ENCODE measurements at places on chromosomes 4 and X.
A peak's percentile ranks its signal among the peaks of the same experiment; 100 is the strongest.

DNA sequence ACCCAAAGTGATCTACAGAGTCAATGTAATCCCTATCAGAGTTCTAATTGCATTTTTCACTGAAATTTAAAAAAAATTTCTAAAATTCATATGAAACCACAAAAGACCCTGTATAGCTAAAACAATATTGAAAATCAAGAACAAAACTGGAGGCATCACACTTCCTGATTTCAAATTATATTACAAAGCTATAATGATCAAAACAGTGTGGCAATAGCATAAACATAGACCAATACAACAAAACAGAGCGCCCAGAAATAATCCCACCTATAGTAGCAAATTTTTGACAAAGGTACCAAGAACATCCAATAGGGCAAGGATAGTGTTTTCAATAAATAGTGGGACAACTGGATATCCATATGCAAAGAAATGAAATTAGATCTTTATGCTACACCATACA lies 59.4 kb upstream of the PRKG2 start:
- no peaks in the 10 kb centered on the region for H3K4me1 ChIP-seq
- no peaks in the 10 kb centered on the region for H3K36me3 ChIP-seq
- H3K27ac ChIP-seq: no peak overlapping the region
- H3K27me3 ChIP-seq: no peaks in the 10 kb centered on the region
- no peak overlapping the region for H3K4me3 ChIP-seq
- no peak for DNase-seq

GRCh38 chr4:61374447-61374891 lies 174.3 kb downstream of the ADGRL3 start:
- H3K27ac ChIP-seq: no peak overlapping the region
- no peaks in the 10 kb centered on the region for H3K36me3 ChIP-seq
- no peaks in the 10 kb centered on the region for H3K27me3 ChIP-seq
- no peak for DNase-seq
- H3K4me3 ChIP-seq: no peak overlapping the region

GRCh38 chr4:176436293-176436973 lies 116.7 kb downstream of the SPCS3 start:
- no peaks in the 10 kb centered on the region for H3K4me1 ChIP-seq
- no peak overlapping the region for H3K27ac ChIP-seq
- H3K4me3 ChIP-seq: no peak overlapping the region
- DNase-seq: no peak

DNA sequence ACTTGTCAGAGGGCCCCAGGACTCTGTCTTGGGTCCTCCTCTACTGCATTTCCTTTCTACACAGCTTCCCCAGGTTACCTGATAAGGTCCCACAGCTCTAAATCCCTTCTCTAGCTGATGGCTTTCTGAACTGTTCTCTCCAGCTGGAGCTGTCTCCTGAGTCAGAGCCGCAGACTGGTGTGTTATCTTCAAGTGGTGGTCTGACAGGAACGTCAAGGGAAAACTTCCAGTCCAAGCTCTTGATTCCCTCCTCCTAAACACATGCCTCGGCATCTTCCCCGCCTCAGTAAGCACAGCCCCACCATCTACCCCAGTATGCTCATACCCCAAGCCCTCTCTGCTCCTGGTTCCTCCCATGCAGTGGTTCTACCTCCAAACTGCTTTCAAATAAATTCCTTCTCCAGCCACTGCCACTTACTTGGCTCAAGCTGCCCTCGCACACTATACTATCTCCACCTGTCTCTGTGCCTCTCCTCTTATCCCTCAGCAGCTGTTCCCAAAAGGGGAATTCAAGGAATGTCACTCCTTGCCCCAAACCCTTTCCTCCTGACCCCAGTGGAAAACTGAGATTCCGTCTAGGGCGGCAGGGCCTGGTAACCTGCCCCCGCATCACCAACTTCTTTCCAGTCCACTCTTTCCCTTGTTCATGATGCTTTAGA lies 17.2 kb upstream of the CENPU start:
- H3K27ac ChIP-seq: no peak overlapping the region
- H3K4me1 ChIP-seq: peaks cover 34% of the 10 kb centered on the region
- H3K27me3 ChIP-seq: no peaks in the 10 kb centered on the region
- no peaks in the 10 kb centered on the region for H3K36me3 ChIP-seq

DNA sequence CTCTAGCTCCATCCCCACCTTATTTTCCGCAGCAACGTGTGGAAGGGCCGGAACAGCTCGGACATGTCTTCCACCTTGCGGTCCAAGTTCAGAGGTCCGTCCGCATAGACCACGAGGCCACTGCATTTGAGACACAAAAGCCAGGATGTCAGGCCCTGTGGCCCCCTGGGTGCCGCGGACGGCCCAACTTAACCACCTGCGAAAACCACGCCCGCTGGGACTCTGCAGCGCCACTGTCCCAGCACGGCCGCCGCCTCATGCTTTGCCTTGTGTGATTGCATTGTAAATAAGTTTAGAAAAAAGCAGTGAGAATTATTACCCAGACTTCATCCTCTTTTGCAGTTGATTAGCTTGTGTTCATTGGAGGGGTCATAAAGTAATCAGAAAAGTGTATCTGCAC lies 58.2 kb upstream of the MXD4 start:
- H3K27ac ChIP-seq: no peak overlapping the region
- H3K27me3 ChIP-seq: no peaks in the 10 kb centered on the region
- H3K36me3 ChIP-seq: no peaks in the 10 kb centered on the region
- no peaks in the 10 kb centered on the region for H3K4me1 ChIP-seq
- DNase-seq: no peak

DNA sequence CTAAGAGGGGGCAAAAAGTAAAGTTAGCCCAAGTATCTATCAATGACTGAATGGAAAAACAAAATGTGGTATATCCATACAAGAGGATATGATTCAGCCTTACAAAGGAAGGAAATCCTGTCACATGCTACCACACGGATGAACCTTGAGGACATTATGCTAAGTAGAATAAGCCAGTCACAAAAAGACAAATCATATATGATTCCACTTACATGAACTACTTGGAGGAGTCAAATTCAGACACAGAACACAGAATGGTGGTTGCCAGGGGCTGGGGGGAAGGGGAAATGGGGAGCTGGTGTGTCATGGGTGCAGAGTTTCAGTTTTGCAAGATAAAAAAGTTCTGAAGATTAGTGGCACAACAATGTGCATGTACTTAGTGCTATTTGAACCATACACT lies 101.8 kb downstream of the SH3KBP1 start:
- H3K27ac ChIP-seq: no peak overlapping the region
- no peak for DNase-seq
- no peaks in the 10 kb centered on the region for H3K4me1 ChIP-seq
- H3K36me3 ChIP-seq: no peaks in the 10 kb centered on the region

- H3K27ac ChIP-seq: no peak overlapping the region
- H3K36me3 ChIP-seq: no peaks in the 10 kb centered on the region
- H3K4me1 ChIP-seq: no peaks in the 10 kb centered on the region
- no peaks in the 10 kb centered on the region for H3K27me3 ChIP-seq
- DNase-seq: no peak
- no peak overlapping the region for H3K4me3 ChIP-seq
Observed at GRCh38 chr4:180153587-180153986, 2089.6 kb upstream of the TENM3 start.

DNA sequence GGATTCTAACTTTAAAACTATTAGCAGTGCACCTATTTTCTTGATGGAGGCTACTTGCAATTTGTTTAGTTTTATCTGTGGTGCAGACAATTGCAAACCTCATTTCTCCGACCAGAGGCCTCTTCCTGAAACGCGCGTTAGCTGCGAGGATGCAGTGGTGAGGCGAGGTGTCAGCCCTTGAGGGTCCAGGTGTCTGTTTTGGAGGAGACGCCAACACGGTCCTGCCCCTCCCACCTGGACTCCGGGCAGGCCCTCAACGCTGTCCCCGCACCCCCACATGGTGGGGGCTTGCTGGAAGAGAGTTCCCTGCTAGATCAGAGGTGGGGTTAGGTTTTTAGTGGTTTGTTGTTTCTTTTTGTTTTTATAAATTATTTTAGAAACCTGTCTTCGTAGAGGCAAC lies 34.4 kb downstream of the PCGF3 start:
- no peaks in the 10 kb centered on the region for H3K4me1 ChIP-seq
- H3K27me3 ChIP-seq: no peaks in the 10 kb centered on the region
- no peak overlapping the region for H3K27ac ChIP-seq
- no peak overlapping the region for H3K4me3 ChIP-seq

- H3K27me3 ChIP-seq: no peaks in the 10 kb centered on the region
- H3K36me3 ChIP-seq: no peaks in the 10 kb centered on the region
- DNase-seq: no peak
- no peak overlapping the region for H3K4me3 ChIP-seq
- no peak overlapping the region for H3K27ac ChIP-seq
Observed at GRCh38 chr4:16031546-16032395, 52.1 kb downstream of the PROM1 start.

DNA sequence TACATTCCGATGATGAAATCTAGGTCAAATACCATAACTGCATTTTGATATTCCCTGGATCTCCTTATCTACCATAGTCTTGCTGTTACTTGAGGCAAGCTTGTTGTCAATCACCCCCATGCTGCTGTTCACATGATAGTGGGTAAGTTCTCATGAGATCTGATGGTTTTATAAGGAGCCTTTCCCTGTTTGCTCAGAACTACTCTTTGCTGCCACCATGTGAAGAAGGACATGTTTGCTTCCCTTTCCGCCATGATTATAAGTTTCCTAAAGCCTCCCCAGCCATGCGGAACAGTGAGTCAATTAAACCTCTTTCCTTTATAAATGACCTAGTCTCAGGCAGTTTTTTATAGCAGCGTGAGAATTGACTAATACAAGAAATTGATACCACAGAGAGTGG lies 432.0 kb downstream of the GLUD2 start:
- DNase-seq: no peak
- no peaks in the 10 kb centered on the region for H3K4me1 ChIP-seq
- no peaks in the 10 kb centered on the region for H3K27me3 ChIP-seq
- H3K36me3 ChIP-seq: no peaks in the 10 kb centered on the region

DNA sequence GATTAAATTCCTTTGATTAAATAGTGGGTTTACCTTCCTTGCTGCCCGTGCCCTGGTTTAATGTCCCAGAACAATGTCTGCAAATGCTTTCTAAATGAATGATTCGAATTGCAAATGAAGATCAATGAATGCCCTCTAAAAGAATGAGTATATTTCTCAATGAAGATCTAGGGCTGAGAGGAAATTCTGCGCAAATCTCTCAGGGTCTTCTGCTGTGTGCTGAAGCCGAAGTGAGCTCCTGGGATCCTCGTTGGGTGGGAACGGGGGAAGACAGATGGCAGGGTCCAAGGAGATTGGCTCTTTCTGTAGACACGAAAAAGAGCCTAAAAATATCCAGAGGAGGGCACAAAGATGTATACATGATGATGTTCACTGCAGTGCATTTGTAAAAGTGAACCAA lies 224.8 kb downstream of the STIM2 start:
- no peak for DNase-seq
- H3K4me3 ChIP-seq: no peak overlapping the region
- H3K36me3 ChIP-seq: no peaks in the 10 kb centered on the region
- no peaks in the 10 kb centered on the region for H3K4me1 ChIP-seq
- H3K27ac ChIP-seq: no peak overlapping the region
- H3K27me3 ChIP-seq: no peaks in the 10 kb centered on the region

- no peaks in the 10 kb centered on the region for H3K27me3 ChIP-seq
- no peaks in the 10 kb centered on the region for H3K4me1 ChIP-seq
- no peak overlapping the region for H3K4me3 ChIP-seq
- no peak for DNase-seq
- H3K36me3 ChIP-seq: no peaks in the 10 kb centered on the region
- H3K27ac ChIP-seq: no peak overlapping the region
Observed at GRCh38 chrX:113933931-113934330, 650.0 kb upstream of the HTR2C start.

- H3K36me3 ChIP-seq: no peaks in the 10 kb centered on the region
- peak overlapping the region; percentile 81 for H3K27ac ChIP-seq
- H3K27me3 ChIP-seq: no peaks in the 10 kb centered on the region
- no peak overlapping the region for H3K4me3 ChIP-seq
- DNase-seq: no peak
Observed at GRCh38 chr4:183823434-183823833, 81.7 kb upstream of the STOX2 start.

DNA sequence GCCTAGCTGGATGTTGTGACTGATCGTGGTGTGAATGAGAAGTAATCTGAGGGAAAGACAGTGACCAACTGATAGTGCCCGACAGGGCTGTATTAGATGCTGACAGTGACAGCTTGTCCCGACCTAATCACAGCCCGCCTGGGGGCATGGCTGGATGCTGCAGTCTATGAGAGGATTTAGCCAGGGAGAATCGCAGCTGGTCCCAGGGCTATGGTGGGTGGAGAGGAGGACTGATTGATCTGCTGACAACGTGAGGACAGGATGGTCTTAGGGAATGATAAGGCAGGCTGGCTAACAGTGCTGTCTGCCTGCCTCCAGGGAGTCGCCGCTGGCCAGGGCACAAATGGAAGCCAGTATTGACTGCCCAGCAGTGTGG lies 621 bp upstream of the SUV39H1 start:
- no peaks in the 10 kb centered on the region for H3K36me3 ChIP-seq
- DNase-seq: no peak
- peak overlapping the region; percentile 58 for H3K4me3 ChIP-seq
- no peaks in the 10 kb centered on the region for H3K27me3 ChIP-seq

Measured in esophagus squamous epithelium (tissue), 5 donors.